ENCODE measurements at places on chromosomes 3 and 15.
A peak's percentile ranks its signal among the peaks of the same experiment; 100 is the strongest.

DNA sequence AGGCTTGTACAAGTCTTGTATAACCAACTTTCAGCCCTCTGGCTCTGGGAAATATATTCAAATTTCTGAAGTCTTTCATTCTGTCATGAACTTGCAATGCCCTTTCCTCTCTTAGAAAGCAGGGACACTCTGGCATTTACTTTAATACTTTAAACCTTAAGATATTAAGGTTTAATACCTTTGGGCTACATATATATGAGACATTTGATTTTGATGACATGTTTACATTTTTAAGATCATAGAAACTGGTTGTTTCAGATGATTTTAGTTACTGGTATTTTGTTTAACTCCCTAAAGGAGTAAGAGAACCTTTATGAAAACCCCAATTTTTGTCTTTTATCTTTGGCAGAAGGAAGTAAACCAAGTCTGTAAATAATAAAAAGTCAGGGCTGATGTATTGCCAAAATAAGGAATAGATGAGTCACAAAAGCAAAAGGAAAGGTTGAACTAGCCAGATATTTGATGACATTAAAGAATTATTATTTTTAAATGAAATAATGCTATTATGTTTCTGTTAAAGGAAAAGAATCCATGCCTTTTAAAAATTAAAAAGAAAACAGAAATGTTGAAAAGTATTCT, 579.0 kb upstream of the CBLB start:
- no peaks in the 10 kb centered on the region for H3K27me3 ChIP-seq
- no peaks in the 10 kb centered on the region for H3K36me3 ChIP-seq
- DNase-seq, result no peak
- no peak overlapping the region for H3K4me3 ChIP-seq
- no peak overlapping the region for H3K27ac ChIP-seq
- H3K4me1 ChIP-seq, result no peaks in the 10 kb centered on the region

GRCh38 chr3:64985072-64985471, 297.3 kb upstream of the ADAMTS9 start:
- no peak overlapping the region for H3K27ac ChIP-seq
- H3K36me3 ChIP-seq, result no peaks in the 10 kb centered on the region
- no peak for DNase-seq
- H3K4me3 ChIP-seq, result no peak overlapping the region
- H3K4me1 ChIP-seq, result no peaks in the 10 kb centered on the region
- no peaks in the 10 kb centered on the region for H3K27me3 ChIP-seq

GRCh38 chr15:31377030-31377429, 50.4 kb downstream of the KLF13 start:
- H3K27me3 ChIP-seq, result no peaks in the 10 kb centered on the region
- no peak overlapping the region for H3K27ac ChIP-seq
- DNase-seq, result no peak
- peaks cover 74% of the 10 kb centered on the region for H3K36me3 ChIP-seq
- peaks cover 21% of the 10 kb centered on the region for H3K4me1 ChIP-seq

DNA sequence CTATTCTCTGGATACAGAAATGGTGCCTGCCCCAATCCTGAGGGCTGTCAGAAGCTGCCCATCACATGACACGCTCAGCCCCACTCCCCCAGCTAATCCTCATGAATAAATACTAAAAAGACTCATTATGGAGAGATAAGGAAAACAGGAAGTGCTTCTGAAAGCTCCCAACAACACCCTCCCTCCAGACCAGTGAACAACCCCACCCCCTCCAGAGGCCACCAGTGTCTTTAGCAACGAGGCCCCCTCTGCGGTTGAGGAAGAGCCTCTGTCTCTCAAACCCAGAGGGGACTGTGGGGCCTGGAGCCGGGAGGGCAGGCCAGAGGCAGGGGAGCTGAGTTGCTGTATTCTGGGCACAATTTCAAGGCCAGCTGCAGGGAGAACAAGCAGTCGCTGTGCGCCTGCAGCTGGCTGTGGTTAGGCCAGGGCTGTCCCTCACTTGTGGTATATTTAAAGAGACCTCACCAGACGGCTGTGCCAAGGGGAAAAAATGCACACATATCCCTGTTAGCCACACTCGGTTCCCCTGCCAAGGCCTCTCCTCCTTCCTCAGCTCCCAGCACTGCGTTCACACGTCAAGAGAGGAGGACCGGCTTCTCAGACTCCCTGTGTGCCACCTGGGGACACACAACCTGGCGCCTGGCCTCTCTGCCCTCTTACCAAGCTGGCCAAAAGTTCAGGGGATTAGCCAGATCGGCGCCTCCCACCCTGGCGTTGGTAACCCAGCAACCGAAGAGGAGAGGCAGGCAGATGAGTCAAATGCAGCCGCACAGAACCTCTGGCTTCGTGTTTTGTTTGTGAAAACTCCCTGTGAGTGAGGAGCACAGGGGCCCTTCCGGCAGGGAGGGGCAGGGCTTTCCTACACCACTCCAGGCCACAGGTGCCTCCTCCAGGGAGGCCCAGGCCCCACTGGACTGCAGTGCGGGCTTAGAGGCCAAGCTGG, 101.2 kb upstream of the ETV5 start:
- H3K4me1 ChIP-seq, result peaks cover 3% of the 10 kb centered on the region
- H3K36me3 ChIP-seq, result peaks cover 3% of the 10 kb centered on the region
- DNase-seq, result no peak

DNA sequence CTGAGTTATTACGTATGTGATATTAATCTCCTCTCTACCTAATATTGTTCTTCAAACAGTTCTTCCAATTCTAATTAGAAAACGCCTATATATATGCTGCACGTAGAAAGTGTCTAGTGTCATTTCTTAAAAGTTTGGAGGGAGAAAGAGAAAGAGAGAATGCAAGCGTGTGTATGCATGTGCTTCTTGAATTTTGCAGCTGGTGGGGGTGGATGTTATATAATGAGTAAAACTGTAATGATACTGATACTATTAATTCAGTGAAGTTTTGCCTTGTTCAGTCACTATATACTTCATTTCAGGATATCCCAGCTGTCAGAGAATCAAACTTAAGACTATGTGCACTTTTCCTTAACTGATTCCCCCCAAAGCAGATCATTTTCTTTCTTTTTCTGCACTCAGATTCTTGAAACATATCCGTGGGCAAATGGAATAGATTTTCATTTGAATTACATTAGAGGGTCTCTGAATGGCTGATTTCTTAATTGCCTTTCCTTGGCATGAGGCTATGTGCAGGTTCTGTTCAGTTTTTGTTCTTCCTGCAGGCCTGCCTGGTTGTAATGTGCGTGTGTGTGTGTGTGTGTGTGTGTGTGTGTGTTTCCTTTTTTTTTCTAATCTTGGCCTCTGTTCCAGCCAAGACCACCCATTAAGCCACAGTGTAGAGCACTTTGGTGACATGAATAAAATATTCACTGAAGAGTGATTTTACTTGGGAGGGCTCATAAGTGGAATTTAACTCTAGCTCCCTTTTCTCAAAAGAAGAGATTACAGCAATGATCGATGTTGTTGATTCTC, 617.5 kb downstream of the RBMS3 start:
- H3K4me3 ChIP-seq, result no peak overlapping the region
- no peak for DNase-seq
- no peaks in the 10 kb centered on the region for H3K4me1 ChIP-seq
- no peaks in the 10 kb centered on the region for H3K27me3 ChIP-seq

GRCh38 chr3:126551839-126552687, 6.7 kb downstream of the C3orf22 start:
- H3K27me3 ChIP-seq, result no peaks in the 10 kb centered on the region
- peak; percentile 0 for DNase-seq
- H3K36me3 ChIP-seq, result no peaks in the 10 kb centered on the region
- no peak overlapping the region for H3K4me3 ChIP-seq
- H3K27ac ChIP-seq, result no peak overlapping the region
- H3K4me1 ChIP-seq, result no peaks in the 10 kb centered on the region

- H3K4me1 ChIP-seq, result no peaks in the 10 kb centered on the region
- no peak overlapping the region for H3K27ac ChIP-seq
- no peaks in the 10 kb centered on the region for H3K27me3 ChIP-seq
- no peak overlapping the region for H3K4me3 ChIP-seq
- H3K36me3 ChIP-seq, result no peaks in the 10 kb centered on the region
Measured at GRCh38 chr3:13171704-13172643, 98.7 kb upstream of the IQSEC1 start.

- peaks cover 16% of the 10 kb centered on the region for H3K4me1 ChIP-seq
- H3K27ac ChIP-seq, result no peak overlapping the region
- H3K4me3 ChIP-seq, result no peak overlapping the region
- no peaks in the 10 kb centered on the region for H3K27me3 ChIP-seq
Measured at GRCh38 chr3:46058981-46059380, 31.7 kb upstream of the XCR1 start.

DNA sequence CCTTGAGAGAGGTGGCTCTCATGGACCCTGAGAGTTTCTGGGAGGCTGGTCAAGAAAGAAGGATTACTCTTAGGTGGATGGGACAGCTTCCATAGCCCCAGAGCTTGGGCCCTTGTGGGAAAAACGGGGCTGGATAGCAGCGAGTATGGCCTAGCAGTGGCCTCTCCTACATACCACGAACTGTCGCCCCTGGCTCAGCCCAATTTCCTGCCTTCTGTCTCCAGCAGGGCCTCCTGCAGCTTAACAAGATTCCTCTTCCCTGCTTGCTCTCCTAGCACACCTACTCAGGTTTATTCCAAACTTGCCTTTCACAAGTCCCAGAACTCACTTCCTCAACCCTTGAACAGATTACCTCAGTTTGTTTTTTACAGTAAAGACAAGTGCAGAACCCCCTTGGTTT, 139.7 kb upstream of the TPM1 start:
- H3K36me3 ChIP-seq, result no peaks in the 10 kb centered on the region
- no peaks in the 10 kb centered on the region for H3K4me1 ChIP-seq
- DNase-seq, result no peak

DNA sequence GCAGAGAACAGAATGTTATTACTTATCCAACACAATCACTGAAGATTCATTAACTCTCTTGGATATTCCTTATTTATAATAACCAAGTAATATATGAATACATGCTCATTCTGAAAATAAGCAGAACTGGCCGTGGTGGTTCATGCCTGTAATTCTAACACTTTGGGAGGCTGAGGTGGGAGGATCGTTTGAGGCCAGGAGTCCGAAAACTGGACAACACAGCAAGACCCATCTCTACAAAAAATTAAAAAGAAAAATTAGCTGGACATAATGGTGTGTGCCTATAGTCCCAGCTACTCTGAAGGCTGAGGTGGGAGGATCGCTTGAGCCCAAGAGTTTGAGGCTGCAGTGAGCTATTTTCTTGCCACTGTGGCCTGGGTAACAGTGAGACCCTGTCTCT, 25.9 kb downstream of the RNF168 start:
- no peaks in the 10 kb centered on the region for H3K27me3 ChIP-seq
- H3K36me3 ChIP-seq, result peaks cover 7% of the 10 kb centered on the region
- DNase-seq, result no peak
- no peak overlapping the region for H3K4me3 ChIP-seq
- no peaks in the 10 kb centered on the region for H3K4me1 ChIP-seq

- no peak overlapping the region for H3K27ac ChIP-seq
- peaks cover 11% of the 10 kb centered on the region for H3K4me1 ChIP-seq
- no peak overlapping the region for H3K4me3 ChIP-seq
- H3K27me3 ChIP-seq, result no peaks in the 10 kb centered on the region
- H3K36me3 ChIP-seq, result no peaks in the 10 kb centered on the region
Measured at GRCh38 chr15:66942649-66943390, 122.6 kb upstream of the SMAD3 start.

DNA sequence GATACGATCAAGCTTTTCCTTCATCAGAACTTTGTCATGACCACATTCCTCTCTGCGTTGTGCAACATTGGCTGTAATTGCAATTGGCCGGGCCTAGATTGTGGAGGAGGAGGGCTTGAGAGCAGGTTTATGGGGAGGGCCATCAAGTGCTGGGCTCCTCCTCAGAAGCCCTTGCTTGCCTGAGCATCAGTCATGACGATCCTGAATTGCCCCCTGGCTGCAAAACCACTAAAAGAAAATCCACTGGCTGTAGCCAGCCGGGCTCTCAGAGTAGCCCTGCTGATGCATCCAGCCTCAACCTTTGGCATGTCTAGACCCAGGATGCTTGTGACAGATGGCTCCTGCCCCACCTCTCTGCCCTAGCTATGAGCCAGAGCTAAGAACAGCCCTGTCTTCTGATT, 13.4 kb upstream of the TRH start:
- no peak for DNase-seq
- no peak overlapping the region for H3K4me3 ChIP-seq
- H3K4me1 ChIP-seq, result no peaks in the 10 kb centered on the region
- H3K36me3 ChIP-seq, result no peaks in the 10 kb centered on the region
- no peaks in the 10 kb centered on the region for H3K27me3 ChIP-seq
- no peak overlapping the region for H3K27ac ChIP-seq

DNA sequence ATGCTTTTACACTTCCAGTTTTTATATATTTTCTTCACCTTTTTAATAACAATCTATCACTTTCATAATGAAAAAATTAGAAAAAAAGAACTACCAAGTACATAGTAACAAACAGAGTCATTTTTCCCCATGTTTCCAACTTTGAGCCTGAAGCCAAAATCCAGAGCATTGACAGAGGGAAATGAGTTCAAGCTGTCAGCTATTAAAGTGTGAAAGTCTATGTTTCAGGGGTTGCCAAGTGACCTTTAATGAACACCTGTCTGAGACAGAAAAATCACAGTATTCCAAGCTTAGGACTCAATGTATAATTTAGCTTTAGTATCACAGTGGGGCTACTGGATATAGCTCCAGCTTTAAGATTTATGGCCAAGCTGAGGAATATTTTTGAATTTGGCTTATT, 128.3 kb upstream of the GADL1 start:
- H3K36me3 ChIP-seq, result no peaks in the 10 kb centered on the region
- H3K4me1 ChIP-seq, result no peaks in the 10 kb centered on the region

DNA sequence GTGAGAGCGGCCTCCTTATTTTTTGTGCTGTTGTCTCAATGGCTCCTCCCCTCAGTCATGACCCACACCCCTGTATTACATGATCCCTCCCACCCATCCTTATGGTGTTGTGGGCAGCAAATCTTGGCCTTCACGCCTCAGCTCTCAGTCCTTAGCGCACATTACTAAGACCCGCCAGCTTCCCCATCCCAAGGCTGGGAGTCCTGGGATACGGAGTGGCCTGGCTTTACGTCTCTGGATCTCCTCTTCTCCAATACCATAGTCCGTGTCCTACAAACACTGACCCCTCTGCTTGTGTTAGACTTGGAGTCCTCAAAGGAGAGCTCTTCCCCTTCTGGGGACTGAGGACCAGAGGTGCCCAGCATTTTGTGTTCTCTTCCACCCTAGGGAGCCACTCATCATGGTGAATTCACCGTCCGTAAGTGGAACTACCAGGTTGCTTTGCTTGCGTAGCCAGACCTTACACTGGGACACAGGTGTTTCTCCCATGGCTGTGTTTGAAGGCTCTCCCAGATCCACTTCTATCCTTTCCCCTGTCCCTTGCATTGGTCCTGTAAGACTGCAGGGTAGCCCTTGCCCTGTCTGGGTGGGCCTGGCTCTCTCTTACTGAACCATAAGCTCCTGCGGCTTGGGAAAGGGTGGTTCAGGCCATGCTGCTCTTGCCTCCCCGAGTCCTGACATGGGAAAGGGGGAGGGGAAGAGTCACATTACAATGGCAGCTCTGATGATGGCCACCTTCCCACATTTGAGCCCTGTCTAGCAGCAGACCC, 13.6 kb downstream of the GRM2 start:
- H3K27me3 ChIP-seq, result no peaks in the 10 kb centered on the region
- no peak overlapping the region for H3K27ac ChIP-seq
- H3K4me3 ChIP-seq, result no peak overlapping the region
- no peak for DNase-seq
- H3K36me3 ChIP-seq, result no peaks in the 10 kb centered on the region

GRCh38 chr3:183044547-183045229, 54.6 kb downstream of the MCCC1 start:
- peak; percentile 53 for DNase-seq
- no peaks in the 10 kb centered on the region for H3K27me3 ChIP-seq
- no peak overlapping the region for H3K27ac ChIP-seq
